ENCODE measurements at places on chromosomes 13 and 19. TPM values are rescaled to one million over a fixed set of nuclear protein-coding genes. Genes with fewer than 3 reads are reported as not detected.

DNA sequence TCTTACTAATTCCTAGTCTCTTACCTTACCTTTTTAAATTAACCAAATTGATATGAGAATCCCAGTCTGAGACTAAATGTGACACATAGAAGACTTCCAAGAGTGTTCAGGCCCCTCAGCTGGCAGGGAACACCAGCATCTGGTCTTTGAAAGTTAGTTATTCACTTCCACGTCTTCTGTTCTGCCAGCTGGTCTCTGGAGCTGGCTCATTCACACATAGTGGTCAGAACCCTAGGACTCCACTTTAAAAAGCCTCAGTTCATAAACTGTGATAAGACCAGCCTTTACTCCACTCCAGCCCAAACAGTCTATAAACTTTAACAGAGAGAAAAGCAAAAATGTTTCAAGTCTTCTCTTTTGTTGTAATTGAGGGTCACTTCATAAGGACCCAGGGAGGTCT is 263.0 kb downstream of the DCT start:
- no peak for DNase-seq
- no peak overlapping the region for H3K27ac ChIP-seq
- no peaks in the 10 kb centered on the region for H3K36me3 ChIP-seq
- no peaks in the 10 kb centered on the region for H3K4me1 ChIP-seq
- H3K27me3 ChIP-seq = no peaks in the 10 kb centered on the region
- no peak overlapping the region for H3K4me3 ChIP-seq

Gene SYNGR4
- not detected for total RNA-seq

- peaks cover 3% of the 10 kb centered on the region for H3K36me3 ChIP-seq
- no peak for DNase-seq
- H3K4me1 ChIP-seq = peaks cover 19% of the 10 kb centered on the region
- H3K27ac ChIP-seq = peak overlapping the region; percentile 54
Measured at GRCh38 chr13:75635101-75635827, 866 bp upstream of the LMO7 start.

- no peaks in the 10 kb centered on the region for H3K4me1 ChIP-seq
- DNase-seq = no peak
- H3K4me3 ChIP-seq = no peak within 1 kb of the TSS
- no peak within 1 kb of the TSS for H3K27ac ChIP-seq
- no peaks in the 10 kb centered on the region for H3K36me3 ChIP-seq
Measured at GRCh38 chr19:44777715-44778347, at the start of gene CBLC. Gene CBLC (plus strand): TSS chr19:44777890. CDS start chr19:44777932, 42 bp downstream.

GRCh38 chr19:11091703-11092153 is 2.5 kb downstream of the LDLR start:
- peaks cover 56% of the 10 kb centered on the region for H3K36me3 ChIP-seq
- peak overlapping the region; percentile 97 for H3K4me3 ChIP-seq
- peak; percentile 64 for DNase-seq
- H3K27ac ChIP-seq = peak overlapping the region; percentile 99
- H3K4me1 ChIP-seq = peaks cover 68% of the 10 kb centered on the region

GRCh38 chr13:46295491-46296114 is 83.9 kb downstream of the LRRC63 start:
- H3K27ac ChIP-seq = peak overlapping the region; percentile 98
- peaks cover 52% of the 10 kb centered on the region for H3K4me1 ChIP-seq
- peaks cover 28% of the 10 kb centered on the region for H3K36me3 ChIP-seq
- H3K27me3 ChIP-seq = no peaks in the 10 kb centered on the region
- peak; percentile 77 for DNase-seq
- H3K4me3 ChIP-seq = peak overlapping the region; percentile 66

DNA sequence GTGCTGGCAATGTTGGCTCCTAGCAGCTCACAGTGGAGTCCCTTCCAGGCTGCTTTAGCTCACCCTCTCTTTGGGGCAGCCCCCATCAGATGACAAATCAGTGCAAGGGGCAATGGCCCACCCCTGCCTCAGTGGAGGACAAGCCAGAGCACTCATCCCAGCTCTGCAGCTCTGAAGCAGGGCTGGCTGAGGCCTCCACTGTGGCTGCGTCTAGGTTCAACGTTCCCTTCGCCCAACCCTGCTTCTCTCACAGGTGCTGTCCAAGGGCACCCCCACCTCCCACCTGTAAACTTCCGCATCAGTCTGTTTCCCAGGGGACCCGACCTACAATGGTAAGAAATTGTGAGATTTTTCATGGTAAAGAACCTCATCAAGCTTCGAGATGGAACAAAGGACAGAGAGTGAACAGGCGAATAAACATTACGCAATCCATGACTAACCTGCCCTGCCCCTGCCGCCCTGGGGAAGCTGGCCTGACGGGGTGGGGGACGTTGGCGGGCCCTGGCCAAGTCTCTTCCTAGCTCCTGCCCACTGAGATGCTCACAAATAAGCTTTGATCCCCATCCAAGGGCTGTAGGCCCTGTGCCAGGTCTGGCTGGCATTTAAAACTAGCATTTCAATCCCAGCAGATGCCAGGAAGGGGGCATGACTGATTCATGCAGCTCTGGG is 40.5 kb downstream of the DZIP1 start:
- no peaks in the 10 kb centered on the region for H3K36me3 ChIP-seq
- peaks cover 14% of the 10 kb centered on the region for H3K27me3 ChIP-seq
- no peaks in the 10 kb centered on the region for H3K4me1 ChIP-seq
- DNase-seq = no peak
- H3K27ac ChIP-seq = no peak overlapping the region
- H3K4me3 ChIP-seq = no peak overlapping the region

- peaks cover 5% of the 10 kb centered on the region for H3K27me3 ChIP-seq
- DNase-seq = no peak
- H3K4me3 ChIP-seq = no peak overlapping the region
- H3K4me1 ChIP-seq = no peaks in the 10 kb centered on the region
- no peaks in the 10 kb centered on the region for H3K36me3 ChIP-seq
- H3K27ac ChIP-seq = no peak overlapping the region
Measured at GRCh38 chr13:78993792-78994191, 334.8 kb upstream of the OBI1 start.

GRCh38 chr19:7699417-7700401 is 2.2 kb downstream of the FCER2 start:
- no peaks in the 10 kb centered on the region for H3K36me3 ChIP-seq
- DNase-seq = no peak
- peaks cover 7% of the 10 kb centered on the region for H3K4me1 ChIP-seq
- peaks cover 15% of the 10 kb centered on the region for H3K27me3 ChIP-seq
- H3K4me3 ChIP-seq = no peak overlapping the region

Gene PPP1R13L
- total RNA-seq = 17.7 TPM

Gene CKAP2
- 94.1 TPM for total RNA-seq

DNA sequence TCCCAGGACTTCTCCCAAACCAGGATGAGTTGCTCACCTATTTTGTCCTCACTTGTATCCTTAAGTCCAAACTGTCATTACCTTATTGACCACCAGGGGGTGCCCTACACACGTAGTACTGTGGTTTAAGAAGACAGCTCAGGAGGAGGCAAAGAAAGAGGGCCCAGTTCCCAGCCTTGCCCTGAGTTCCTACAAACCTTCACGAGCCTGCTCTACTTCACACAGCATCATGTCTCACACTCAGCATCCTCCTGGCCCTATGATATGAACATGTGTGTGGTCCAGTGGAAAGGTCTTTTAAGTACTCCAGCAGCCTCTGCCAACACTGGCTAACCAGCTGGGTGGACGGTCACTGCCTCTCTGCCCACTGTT is 8.1 kb upstream of the ZNF784 start:
- DNase-seq = peak; percentile 95
- H3K27ac ChIP-seq = peak overlapping the region; percentile 33
- H3K27me3 ChIP-seq = peaks cover 10% of the 10 kb centered on the region
- H3K36me3 ChIP-seq = peaks cover 21% of the 10 kb centered on the region

- DNase-seq = peak; percentile 76
- peak overlapping the region; percentile 93 for H3K27ac ChIP-seq
- peaks cover 67% of the 10 kb centered on the region for H3K4me1 ChIP-seq
- H3K36me3 ChIP-seq = peaks cover 8% of the 10 kb centered on the region
- peak overlapping the region; percentile 91 for H3K4me3 ChIP-seq
Measured at GRCh38 chr19:40612831-40613689, 11.9 kb downstream of the LTBP4 start.

DNA sequence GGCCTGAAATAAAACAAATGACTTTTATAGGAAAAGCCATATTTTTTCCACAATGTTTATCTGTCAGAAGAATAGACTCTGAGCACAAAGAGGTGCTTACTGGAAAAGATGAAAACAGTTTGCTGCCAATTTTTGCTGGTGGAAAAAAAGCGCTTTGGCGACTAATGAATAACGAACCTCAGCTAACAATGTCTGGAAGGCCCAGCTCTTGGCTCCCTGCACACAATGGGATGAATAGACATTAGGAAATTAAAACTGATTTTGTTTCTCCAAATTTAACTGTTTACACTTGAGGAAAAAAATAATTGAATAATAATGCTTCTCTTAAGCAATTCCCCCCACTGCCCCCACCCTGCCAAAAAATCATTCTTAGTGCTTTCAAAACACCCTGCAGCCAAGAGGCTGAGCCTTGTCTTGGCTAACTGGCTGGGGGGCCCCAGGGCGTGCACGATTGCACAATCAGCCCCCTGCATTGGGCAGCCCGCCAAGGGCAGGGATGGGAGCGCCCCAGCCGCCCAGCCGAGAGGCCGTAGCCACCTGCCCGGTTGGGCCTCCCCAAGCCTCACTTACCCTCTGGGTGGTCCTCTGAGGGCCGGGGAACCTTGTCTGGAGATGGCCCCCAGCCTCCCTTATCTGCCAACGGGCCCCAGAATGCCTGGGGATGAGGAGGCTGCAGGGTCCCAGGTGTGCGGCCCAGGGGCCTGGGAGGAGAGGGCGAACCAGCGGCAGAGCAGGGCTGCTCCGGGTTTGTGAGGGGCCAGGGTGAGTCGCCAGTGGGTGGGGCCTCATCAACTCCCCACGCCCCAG is 16.8 kb downstream of the CEBPG start:
- no peak overlapping the region for H3K27ac ChIP-seq
- H3K4me1 ChIP-seq = no peaks in the 10 kb centered on the region
- no peaks in the 10 kb centered on the region for H3K27me3 ChIP-seq
- no peaks in the 10 kb centered on the region for H3K36me3 ChIP-seq
- no peak for DNase-seq

Gene KLK3
- total RNA-seq = not detected

Gene NKG7
- total RNA-seq = 71.7 TPM

Gene EXOC3L2
- total RNA-seq = not detected

Gene NLRP11
- not detected for total RNA-seq

Gene ANKRD24
- 0.72 TPM for total RNA-seq

- no peaks in the 10 kb centered on the region for H3K27me3 ChIP-seq
- peak overlapping the region; percentile 12 for H3K4me3 ChIP-seq
- H3K27ac ChIP-seq = peak overlapping the region; percentile 89
- DNase-seq = no peak
Measured at GRCh38 chr19:41325947-41326706, 16.2 kb downstream of the CCDC97 start.

Gene PODNL1
- total RNA-seq = 0.58 TPM

- no peaks in the 10 kb centered on the region for H3K36me3 ChIP-seq
- H3K27me3 ChIP-seq = no peaks in the 10 kb centered on the region
- no peak for DNase-seq
- H3K4me1 ChIP-seq = peaks cover 2% of the 10 kb centered on the region
- no peak overlapping the region for H3K4me3 ChIP-seq
- H3K27ac ChIP-seq = no peak overlapping the region
Measured at GRCh38 chr13:73140801-73141200, 82.0 kb downstream of the KLF5 start.

Gene LMO7
- total RNA-seq = 30.7 TPM

DNA sequence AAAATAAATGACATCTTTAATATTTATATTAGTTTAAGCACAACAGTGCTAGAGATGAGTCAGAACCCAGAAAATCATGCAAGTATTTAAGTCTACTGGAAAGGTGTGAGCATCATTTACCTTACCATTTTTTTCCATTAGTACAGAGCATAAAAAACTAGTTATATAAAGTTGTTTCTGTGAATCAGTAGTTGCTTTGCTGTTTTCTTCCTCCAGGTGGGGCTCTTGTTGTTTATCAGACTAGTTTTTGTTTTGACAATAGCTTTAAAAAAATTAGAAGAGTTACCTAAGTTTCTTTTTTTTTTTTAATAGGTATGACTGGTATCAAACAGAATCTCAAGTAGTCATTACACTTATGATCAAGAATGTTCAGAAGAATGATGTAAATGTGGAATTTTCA is 12.7 kb downstream of the SUGT1 start:
- H3K4me3 ChIP-seq = no peak overlapping the region
- peaks cover 35% of the 10 kb centered on the region for H3K36me3 ChIP-seq
- H3K27ac ChIP-seq = no peak overlapping the region
- no peak for DNase-seq
- no peaks in the 10 kb centered on the region for H3K27me3 ChIP-seq

GRCh38 chr13:31063772-31064171 is 97.9 kb downstream of the HSPH1 start:
- peaks cover 2% of the 10 kb centered on the region for H3K36me3 ChIP-seq
- H3K4me3 ChIP-seq = no peak overlapping the region
- peaks cover 4% of the 10 kb centered on the region for H3K27me3 ChIP-seq

- H3K4me1 ChIP-seq = peaks cover 5% of the 10 kb centered on the region
- H3K4me3 ChIP-seq = no peak overlapping the region
- H3K36me3 ChIP-seq = no peaks in the 10 kb centered on the region
- H3K27me3 ChIP-seq = no peaks in the 10 kb centered on the region
- no peak overlapping the region for H3K27ac ChIP-seq
Measured at GRCh38 chr19:44782729-44783128, 5.0 kb downstream of the CBLC start.

Gene PIBF1
- total RNA-seq = 32.0 TPM

- no peaks in the 10 kb centered on the region for H3K36me3 ChIP-seq
- no peak overlapping the region for H3K4me3 ChIP-seq
- no peak overlapping the region for H3K27ac ChIP-seq
- no peaks in the 10 kb centered on the region for H3K4me1 ChIP-seq
- DNase-seq = no peak
- H3K27me3 ChIP-seq = no peaks in the 10 kb centered on the region
Measured at GRCh38 chr13:36096461-36097416, 34.4 kb downstream of the DCLK1 start.

DNA sequence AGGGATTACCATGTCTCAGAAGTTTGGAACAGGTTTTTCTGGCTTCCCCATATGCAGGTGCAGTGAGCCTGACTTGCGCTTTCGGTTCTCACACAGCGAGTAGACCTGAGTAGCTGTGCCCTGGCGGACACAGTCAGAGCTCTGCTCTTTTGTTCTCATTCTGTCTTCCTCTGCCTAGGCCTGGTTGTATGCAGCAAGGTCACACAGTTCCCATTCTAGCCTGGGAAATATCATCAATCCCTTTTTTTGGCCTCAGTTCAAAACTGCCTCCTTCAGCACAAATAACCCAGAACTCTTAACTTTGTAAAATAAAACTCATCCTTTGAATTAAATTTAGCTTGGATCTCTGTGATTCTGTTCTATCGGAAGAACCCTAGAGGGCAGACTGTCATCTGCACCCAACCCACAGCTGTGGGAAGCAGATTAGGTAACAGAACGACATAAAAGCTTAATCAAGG is 10.2 kb downstream of the OXGR1 start:
- no peak overlapping the region for H3K27ac ChIP-seq
- H3K4me3 ChIP-seq = no peak overlapping the region
- no peaks in the 10 kb centered on the region for H3K36me3 ChIP-seq
- H3K27me3 ChIP-seq = no peaks in the 10 kb centered on the region
- DNase-seq = no peak
